Activated CD4-positive, alpha-beta memory T cell treated with anti-CD3 and anti-CD28 coated beads, Interleukin-2, amount 10 ng/mL, durations not matched to agents 7 days and 5 days (primary cell): ENCODE measurements at places on chromosomes 6 and 20. TPM values are rescaled to one million over a fixed set of nuclear protein-coding genes. Genes with fewer than 3 reads are reported as not detected.

DNA sequence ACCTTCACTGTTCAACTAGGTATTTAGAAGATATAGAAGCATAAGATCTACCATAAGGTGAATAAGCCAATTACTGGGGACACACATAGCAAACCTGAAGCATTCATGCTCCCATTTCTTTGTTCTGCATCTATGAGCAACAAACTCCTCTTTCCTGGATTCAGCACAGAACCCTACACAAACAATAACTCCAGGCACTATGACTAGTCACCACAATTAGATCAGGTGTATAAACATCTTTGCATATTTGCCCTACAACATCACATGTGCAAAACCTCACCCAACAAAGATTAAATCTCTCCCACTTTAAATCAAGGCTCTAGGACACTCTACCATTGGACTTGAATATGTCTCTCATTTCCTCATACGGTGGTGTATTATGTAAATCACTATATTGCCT is 652.3 kb downstream of the EPHA7 start:
- H3K27ac ChIP-seq = no peak overlapping the region
- no peaks in the 10 kb centered on the region for H3K27me3 ChIP-seq
- no peaks in the 10 kb centered on the region for H3K36me3 ChIP-seq
- no peak for DNase-seq
- no peak overlapping the region for H3K4me3 ChIP-seq
- no peaks in the 10 kb centered on the region for H3K4me1 ChIP-seq

DNA sequence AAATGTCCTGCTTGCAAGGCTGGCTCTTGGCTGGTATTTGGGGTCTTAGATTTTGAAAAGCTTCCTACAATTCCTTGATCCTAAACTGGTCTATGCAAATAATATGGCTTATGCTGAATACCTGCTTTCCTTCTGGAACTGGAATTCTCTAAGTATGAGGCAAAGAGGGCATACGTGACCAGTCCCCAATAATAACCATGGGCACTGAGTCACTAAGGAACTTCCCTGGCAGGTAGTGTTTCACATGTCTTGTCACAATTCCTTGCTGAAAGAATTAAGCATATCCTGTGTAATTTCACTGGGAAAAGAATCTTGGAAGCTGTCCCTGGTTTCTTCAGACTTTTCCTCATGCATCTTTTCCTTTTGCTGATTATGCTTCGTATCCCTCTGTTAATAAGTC is 106.5 kb downstream of the MMS22L start:
- no peaks in the 10 kb centered on the region for H3K4me1 ChIP-seq
- DNase-seq = no peak
- H3K27me3 ChIP-seq = no peaks in the 10 kb centered on the region
- H3K27ac ChIP-seq = no peak overlapping the region

EFCAB8 gene
- total RNA-seq = 0.55 TPM

DNA sequence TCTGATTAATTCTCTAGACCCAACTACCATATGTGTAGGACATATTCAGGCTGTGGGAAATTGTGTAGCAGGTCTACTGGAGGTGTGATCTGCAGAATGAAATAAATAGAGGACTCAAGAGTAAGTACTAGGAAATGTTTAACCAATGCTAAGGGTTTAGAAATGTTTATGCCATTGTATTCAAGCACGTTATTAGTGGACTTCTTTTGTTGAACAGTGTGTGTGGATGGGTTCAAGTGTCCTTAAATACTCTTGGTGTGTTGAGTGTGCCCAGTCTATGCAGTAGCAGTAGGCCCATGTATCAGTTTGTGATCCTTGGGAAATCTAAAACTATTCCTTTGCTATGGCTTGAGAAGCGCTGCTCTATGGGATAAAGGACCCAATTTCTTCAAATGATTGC is 112.1 kb downstream of the FARS2 start:
- H3K36me3 ChIP-seq = peaks cover 4% of the 10 kb centered on the region
- no peak overlapping the region for H3K4me3 ChIP-seq
- no peak for DNase-seq
- H3K27ac ChIP-seq = no peak overlapping the region
- H3K27me3 ChIP-seq = no peaks in the 10 kb centered on the region

C6orf132 gene
- total RNA-seq = 0.05 TPM

GRCh38 chr20:43904827-43905177 is 9.8 kb upstream of the TOX2 start:
- H3K27ac ChIP-seq = no peak overlapping the region
- peaks cover 40% of the 10 kb centered on the region for H3K27me3 ChIP-seq
- H3K4me1 ChIP-seq = no peaks in the 10 kb centered on the region
- H3K36me3 ChIP-seq = peaks cover 5% of the 10 kb centered on the region

DNA sequence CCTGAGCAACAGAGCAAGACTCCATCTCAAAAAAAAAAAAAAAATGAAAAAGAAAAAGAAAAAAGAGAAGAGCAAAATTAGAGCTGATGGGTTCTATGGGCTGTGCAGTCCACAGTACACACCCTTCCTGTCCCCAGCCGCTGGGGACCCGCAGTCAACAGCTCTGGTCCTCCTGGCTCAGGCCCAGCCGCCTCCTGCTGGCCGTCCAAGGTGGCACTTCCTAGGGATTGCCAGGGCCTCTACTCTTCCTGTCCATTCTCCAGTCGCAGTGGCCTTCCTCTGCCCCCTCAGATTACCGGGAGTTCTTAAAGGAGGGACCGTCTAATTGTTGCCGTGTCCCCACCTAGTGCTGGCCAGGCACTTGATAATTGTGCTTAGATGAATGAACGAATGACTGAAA is 41.7 kb downstream of the TMEM242 start:
- H3K27ac ChIP-seq = no peak overlapping the region
- H3K36me3 ChIP-seq = no peaks in the 10 kb centered on the region
- no peaks in the 10 kb centered on the region for H3K4me1 ChIP-seq
- H3K4me3 ChIP-seq = no peak overlapping the region

TNNC2 gene
- total RNA-seq = not detected

DNA sequence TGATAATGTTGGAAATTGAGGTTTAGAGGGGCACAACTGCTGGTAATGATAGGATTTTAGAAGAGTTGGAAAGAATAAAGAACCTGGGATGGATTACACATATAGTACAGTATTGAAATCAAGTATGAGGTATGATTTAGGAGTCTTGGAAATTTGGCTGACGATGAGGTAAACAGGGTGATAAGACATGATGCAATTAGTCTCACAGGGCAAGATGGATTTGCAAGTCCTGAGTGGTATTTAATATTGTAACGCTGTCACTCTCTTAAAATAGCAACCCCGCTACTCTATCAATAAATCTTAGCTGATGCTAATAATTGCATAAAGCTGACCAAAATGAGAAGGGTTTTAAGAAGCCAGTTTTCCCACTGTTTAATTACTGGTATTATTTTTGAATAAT is 70.4 kb downstream of the SYCP2 start:
- no peaks in the 10 kb centered on the region for H3K4me1 ChIP-seq
- H3K4me3 ChIP-seq = no peak overlapping the region
- DNase-seq = no peak
- no peak overlapping the region for H3K27ac ChIP-seq

CRISP2 gene
- not detected for total RNA-seq
